ENCODE measurements at places on chromosomes 5 and 9.

- no peak for DNase-seq
Measured at GRCh38 chr5:32851559-32852173, 140.5 kb downstream of the NPR3 start.

GRCh38 chr5:140153905-140154304, 21.1 kb upstream of the CYSTM1 start:
- no peak for DNase-seq

DNA sequence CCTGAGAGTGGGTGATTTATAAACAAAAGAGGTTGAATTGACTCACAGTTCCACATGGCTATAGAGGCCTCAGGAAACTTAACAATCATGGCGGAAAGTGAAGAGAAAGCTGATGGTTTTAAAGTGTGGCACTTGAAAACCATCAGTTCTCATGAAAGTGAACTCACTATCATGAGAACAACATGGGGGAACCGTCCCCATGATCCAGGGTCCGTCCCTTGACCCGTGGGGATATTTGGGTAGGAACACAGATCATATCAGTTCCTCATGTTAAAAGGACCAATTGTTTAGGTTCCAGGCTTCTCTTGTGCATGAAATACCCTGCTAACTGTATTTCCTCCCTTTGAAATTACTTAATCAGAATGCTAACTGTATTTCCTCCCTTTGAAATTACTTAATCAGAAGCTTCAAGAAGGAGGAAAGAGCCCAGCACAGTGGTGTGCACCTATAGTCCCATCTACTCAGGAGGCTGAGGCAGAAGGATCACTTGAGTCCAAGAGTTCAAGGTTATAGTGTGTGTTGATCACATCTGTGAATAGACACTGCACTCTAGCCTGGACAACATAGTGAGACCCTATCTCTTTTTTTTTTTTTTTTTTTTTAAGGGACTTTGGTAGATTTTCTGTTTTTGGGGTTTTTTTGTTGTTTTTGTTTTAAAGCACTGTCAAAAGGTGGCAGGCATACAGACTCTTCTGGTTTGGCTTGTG, 24.8 kb downstream of the TTC1 start:
- DNase-seq = no peak

DNA sequence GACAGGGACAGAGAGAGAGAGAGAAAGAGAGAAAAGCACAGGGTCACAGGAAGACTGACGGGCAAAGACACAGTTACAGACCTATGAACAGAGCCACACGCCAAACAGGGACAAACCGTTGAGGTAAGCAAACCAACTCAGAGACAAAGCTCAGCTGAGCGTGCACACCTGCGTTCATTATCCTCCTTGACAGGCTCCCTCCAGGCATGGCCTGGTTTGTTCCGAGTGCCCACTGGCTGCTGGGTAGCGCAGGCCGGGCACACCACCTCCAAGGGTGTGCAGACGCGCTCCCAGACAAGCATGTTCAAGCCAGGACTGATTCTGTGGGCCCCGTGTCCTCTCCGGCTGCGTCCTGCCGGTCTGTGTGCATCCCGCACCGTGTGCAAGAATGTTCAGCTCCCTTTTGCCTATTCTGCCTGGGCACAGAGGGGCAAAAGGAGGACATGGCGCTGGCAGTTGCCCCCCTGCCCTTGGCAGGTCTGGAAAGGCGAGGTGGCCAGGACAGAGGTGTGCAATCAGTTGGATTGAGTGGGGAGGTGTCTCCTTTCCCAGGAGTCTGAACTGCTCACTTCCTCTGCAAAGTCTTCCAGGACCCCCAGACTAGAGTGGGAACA, 467 bp upstream of the SMIM32 start:
- no peak for DNase-seq

DNA sequence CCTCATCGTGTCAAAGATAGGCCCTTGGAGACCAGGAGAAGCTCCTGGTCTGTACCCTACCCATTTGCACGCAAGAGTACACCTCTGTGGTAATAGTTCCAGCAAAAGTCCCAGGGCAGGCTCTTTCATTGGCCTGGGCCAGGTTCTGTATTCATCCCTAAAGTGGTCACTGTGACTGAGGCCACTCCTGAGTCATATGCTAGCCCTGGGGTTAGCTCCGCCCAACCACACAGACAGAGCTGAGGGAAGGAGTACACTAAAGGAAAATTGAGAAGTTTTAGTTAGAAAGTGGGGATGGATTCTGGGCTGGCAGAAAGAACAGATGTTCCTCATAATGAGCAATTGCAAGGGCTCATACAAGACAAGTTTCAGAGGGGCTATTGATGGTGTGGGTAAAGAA, 206.7 kb downstream of the ARHGAP26 start:
- no peak for DNase-seq

DNA sequence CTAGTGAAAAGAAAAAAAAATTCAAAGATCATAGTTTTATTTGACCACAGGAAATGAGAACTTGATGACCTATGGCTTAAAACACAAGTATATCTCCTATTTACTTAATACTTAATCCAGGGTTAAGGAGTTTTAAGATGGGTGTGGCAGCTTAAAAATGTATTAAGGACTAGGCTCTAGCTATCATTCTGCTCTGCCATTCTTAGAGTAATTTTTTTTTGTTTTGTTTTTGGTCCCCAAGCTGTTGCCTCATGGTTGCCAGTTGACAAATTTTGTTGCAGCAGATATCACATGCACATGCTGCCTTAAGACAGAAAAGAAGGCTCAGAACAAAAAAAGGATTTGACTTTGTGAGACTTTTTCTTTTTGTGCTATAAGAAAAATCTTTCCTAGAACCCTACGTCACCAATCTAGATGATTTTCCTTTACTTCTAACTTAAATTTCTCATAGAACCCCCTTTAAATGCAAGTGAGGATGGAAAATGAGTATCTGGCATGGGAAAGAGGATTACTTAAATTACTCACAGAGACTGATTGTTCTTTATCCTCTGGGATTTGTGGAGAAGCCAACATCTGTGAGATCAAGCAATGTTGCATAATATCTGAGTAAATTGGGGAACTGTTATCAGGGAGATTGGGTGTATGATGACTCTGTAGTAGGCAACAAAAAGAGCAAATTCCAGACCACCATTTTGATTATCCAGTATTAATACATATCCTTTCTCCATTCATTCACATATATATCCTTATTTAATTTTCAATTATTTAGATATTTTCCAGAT, 364.7 kb upstream of the CD180 start:
- DNase-seq = no peak

DNA sequence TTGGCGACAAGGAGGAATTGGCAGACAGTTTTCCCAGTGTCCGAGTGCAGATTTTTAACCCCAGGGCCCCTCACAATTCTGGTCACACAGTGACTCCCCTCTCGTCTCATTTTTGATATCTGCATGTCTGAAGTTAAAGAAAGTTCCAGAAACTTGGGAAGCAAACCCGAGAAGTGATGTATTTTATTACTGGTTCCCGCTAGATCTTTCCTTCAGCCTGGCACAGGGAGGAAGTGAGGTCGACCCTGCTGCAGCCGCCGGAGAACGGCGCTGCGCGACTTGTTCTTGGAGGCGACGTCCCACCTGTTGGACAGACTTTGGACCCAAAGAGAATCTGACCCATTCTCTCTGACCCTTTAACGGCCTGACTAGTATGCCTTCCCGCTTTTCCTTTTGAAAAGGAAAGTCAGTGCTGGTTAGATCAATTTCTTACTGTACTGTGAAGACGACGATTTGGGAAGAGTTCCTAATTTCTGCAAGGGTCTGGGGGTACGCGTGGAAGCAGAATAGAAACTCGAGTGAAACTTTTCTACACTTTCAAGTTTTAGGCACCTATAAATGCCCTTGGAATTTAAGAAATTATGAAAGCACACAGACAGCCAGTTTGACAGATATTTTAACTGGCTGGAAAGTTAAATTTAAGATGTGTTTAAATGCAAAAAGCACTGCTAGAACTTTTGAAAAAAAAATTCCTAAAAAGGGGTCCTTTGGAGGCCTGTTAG, 744 bp downstream of the OTULIN start:
- peak; percentile 55 for DNase-seq

- DNase-seq = no peak
Measured at GRCh38 chr5:134131578-134132350, 17.3 kb downstream of the TCF7 start.

GRCh38 chr5:37370550-37370863, 399 bp downstream of the NUP155 start:
- DNase-seq = no peak

- no peak for DNase-seq
Measured at GRCh38 chr5:137566118-137566541, 67.0 kb upstream of the SPOCK1 start.

GRCh38 chr5:32934529-32934928, 223.4 kb downstream of the NPR3 start:
- no peak for DNase-seq

- no peak for DNase-seq
Measured at GRCh38 chr5:45162974-45163373, 354.2 kb downstream of the MRPS30 start.

GRCh38 chr9:98687911-98688310, 20.8 kb downstream of the GABBR2 start:
- no peak for DNase-seq

DNA sequence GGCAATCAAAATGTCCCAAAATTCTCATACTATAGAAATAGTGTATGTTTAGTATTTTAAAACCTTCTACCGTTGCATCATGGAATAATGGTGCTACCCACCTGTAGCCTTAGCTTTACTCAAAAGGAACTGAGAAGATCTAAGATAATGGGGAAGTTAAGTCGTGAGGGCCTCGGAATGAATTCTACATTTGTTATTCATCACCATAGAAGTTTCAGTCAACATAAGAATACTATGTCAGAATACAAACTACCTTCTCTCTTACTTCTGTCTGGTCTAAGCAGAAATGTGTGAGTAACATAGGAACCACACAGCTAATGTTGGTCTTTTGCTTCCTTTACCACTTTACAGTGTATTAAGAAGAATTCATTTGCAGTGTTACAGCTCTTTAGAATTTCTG, 43.2 kb downstream of the RFK start:
- no peak for DNase-seq

DNA sequence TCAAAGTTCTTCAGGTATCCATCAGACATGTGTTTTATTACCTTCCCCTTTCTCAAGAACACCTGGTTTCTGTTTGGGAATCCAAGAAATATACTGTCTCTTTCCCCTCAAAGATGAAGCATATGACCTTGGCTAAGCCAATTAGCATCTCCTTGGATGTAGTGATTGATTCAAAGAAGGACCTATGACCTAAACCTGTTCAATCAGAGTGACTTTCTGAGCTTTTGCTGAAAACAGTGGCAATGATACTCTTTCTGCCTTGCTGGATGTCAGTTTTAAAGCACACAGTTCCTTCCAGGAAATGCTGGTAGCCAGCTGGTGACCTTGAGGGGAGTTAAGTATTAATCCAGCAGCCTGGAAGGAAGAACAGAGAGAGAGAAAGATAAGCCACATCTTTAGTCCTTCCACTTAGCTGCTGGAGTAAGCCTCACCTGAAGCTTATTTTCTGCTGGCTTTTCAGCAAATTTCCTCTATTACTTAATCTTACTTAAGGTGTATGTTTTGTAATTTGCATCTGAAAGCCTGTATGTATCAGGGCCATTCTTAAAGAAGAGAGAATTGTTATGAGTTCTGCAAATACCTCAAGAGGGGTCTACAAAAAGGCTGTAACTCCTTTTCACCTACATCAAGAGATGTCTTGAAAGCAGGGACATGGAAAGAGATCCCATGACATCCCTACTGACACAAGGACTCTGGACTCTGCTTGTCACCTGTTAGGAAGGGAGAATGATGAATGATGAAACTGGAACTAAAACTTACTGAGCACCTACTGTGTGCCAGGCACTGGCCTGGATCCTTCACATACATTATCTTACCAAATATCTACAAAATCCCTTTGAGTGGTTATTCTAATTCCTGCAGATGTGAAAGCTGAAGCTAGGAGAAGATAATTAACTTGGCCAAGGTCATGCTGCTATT, 35.2 kb upstream of the PIK3R1 start:
- peak; percentile 53 for DNase-seq

GRCh38 chr5:93289942-93290341, 291.1 kb downstream of the NR2F1-AS1 start:
- no peak for DNase-seq

DNA sequence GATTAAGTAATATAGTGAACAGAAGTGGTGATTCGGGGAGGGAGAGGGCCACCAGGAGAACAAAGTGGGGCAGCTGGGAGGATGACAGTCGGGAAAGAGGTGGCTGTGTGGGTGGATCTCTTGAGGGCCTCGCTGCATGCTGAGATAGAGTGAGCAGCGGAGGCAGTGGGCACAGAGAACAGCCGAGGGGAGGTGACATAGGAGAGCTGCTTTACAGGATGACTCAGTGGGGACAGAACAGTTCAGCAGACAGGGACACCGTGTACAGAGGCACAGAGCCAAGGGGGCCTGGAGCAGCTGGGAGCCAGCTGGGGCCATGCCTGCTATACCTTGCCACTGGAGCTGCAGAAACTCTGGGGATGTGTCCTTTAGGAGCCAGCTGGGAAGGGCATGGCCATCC, 273.9 kb downstream of the GADD45G start:
- DNase-seq = peak; percentile 27

- DNase-seq = no peak
Measured at GRCh38 chr5:144421411-144421810, 250.7 kb downstream of the KCTD16 start.

DNA sequence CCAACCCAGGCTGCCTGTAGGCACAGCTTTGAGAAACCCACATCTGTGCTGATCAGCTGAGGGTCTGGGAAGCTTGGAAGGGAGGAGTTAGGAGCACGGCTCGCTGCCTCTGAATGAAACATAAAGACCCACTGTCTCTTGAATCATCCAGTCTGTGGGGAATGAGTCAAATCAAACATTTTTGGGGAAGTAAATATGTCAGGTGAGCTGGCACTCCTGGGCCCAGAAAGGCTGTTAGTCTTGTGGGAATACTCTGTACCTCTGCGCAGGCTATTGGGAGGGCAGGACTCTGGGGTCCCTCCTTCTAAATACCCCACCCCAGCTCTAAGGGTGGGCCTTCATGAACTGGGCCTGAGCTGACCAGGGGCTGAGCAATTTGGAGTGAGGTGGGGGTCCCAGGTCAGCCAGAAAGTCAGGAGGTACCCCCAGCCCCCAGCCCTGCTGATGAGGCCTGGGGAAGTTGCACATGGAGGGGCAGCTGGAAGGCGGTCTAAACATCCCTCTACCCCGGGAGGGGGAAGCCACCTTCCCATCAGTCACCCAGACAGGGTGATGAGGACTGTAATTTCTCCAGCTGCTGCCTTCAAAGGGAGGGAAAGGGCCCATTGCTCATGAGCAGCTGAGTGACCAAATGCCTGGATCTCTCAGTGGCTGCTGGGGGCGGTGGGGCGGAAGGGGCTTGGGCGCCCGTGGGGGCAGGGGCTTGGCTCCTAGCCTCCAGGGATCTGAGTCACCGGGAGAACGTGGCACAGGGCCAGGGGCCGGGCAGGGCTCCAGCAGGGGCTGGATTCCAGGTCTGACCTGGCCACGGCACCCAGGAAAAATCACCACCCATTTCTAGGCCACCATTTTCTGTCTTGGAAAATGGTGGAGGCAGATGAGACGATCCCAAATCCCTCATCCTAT, 10.8 kb downstream of the FIBCD1 start:
- DNase-seq = peak; percentile 66

DNA sequence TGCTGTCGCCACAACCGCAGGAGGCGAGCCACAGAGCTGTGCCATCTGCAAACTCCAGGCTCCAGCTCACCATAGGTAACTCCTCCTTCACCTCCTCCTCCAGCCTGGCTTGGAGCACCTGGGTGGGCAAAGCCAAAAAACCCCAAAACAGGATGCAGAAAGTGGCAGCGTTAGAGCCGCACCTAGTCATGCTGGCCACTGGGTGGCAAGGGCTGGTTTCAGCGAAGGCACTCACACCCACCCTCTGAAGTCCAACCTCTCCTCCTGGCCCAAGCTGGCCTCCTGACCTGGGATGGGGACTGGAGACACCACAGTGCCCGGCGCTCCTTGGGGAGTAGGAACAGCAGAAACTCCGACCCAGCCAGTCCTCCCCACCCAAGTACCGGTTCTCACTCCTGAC, 28.7 kb upstream of the ZNF354B start:
- DNase-seq = no peak

Data from mucosa of gallbladder (tissue), 1 donor.